ENCODE measurements at places on chromosomes 13 and 19.
A peak's percentile ranks its signal among the peaks of the same experiment; 100 is the strongest.

GRCh38 chr13:98858191-98858590 lies 105.7 kb upstream of the SLC15A1 start:
- DNase-seq: no peak

DNA sequence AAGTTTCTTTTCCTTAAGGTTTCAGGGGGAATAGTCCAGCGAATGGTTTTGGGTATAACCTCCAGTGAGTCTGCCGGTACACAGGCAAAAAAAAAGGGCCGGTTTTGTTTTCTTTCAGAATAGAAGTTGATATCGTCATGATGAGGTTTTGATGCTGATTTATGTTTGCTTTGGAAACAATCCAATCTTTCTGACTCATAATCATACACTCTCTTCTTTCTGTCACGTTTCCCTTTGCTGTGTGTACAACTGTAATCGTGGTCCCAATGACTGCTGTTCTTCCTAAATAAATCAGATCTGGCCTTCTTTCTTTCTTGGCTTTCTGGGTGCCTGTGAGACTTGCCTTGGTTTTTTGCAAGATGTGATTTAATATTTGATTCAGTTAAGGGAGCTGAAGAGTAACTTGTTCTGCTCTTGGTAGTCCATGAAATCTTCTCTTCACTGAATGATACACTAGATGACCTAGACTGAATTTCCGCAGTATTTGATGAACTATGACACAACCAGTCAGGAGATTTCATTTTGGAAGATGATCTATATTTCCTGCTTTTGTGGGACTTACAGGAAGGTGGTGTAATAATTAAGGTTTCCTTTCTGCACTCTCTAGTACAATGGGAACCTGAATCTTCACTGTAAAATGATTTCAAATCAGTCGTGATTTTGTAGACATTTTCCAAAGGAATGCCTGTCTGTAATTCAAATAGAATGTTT lies 34.9 kb upstream of the METTL21C start:
- no peak for DNase-seq

- DNase-seq: no peak
Observed at GRCh38 chr13:33742321-33742720, 75.6 kb upstream of the RFC3 start.

DNA sequence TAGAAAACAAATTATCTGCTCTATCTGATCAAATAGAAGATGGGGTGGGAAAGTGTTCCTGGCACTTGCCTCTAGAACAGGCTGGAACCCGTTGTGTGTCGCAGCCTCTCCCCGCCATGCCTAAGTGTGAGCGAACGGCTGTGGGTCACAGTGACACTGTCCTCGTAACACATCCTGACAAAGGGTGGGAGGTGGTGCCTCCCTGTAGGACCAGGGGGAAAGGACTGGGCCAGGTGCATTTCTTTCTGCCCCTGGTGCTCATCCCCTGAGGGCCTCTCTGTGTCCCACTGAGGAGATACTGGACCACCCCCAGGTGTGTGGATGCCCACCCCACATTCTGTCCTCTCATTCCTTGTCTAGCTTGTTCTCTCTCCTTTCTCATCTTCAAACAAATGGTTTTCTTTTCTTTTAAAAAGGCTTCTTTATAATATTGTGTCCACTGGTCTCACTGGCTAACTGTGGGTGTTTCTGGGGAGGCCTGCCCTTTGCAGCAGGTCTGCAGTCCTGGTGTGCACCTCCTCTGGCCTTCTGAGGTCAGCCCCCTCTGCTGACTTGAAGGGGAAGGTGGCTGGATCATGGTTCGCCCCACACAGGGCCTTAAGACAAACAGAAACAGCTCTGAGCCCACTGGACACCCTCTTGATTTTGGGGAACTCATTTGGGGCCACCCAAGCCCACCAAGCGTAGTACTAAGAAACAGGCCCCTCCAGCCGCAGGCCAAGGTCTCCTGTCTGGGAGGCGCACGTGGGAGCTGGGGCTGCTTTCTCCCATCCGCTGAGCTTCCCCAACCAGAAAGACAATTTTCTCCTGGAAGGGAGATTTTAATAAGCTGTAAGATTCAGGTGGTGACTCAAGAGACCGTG lies 152.5 kb upstream of the SOX1 start:
- no peak for DNase-seq

- peak; percentile 70 for DNase-seq
Observed at GRCh38 chr19:11355160-11356073, at the start of gene PLPPR2. TSS of gene PLPPR2 (plus strand) at chr19:11355432. CDS start at chr19:11357674, 2,242 bp downstream.

GRCh38 chr13:109021558-109021957 lies 392.1 kb downstream of the MYO16 start:
- DNase-seq: no peak

- no peak for DNase-seq
Observed at GRCh38 chr19:19316082-19316481, 4.2 kb downstream of the SUGP1 start.

DNA sequence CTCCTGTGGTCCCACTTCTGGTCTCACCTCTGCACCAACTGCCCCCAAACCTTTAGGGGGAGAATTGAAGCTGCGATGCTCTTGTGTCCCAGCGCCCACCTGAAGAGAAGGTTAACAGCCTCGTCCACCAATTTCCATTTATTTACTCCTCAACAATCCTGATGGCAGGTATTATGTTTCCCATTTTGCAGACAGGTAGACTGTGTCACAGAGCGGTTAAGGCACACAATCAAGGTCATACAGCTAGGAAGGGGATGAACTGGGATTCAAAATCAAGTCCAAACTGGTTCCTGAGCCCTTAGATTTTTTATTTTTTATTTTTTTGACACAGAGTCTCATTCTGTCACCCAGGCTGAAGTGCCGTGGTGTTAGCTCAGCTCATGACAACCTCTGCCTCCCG lies 6.2 kb downstream of the DNASE2 start:
- no peak for DNase-seq

GRCh38 chr13:25037057-25037813 lies 58.7 kb upstream of the PABPC3 start:
- peak; percentile 49 for DNase-seq

- DNase-seq: no peak
Observed at GRCh38 chr19:7507884-7508283, 8.0 kb upstream of the ZNF358 start.

GRCh38 chr13:94342436-94343242 lies 136.8 kb downstream of the DCT start:
- DNase-seq: no peak

DNA sequence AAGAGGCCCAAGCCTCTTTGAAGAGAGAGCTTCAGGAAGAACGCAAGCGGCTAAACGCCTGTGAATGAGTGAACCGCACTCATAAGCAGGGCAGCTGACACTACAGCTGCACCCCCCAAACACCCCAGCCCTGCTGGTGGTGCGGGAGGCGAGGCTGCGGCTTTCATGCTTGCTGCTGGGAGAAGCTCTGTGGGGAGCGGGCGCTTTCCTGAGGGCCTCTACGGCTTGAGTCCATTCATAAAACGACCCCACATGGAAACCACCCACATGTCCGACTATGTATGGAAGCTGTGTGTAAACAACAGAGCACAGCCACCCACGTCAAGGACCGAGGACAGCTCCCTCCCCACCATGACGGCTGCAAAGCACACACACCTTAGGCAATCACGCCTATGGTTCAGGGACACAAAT lies 5.5 kb downstream of the AP3D1 start:
- DNase-seq: no peak

- DNase-seq: peak; percentile 38
Observed at GRCh38 chr19:2391118-2391725, 31.2 kb downstream of the TMPRSS9 start.

DNA sequence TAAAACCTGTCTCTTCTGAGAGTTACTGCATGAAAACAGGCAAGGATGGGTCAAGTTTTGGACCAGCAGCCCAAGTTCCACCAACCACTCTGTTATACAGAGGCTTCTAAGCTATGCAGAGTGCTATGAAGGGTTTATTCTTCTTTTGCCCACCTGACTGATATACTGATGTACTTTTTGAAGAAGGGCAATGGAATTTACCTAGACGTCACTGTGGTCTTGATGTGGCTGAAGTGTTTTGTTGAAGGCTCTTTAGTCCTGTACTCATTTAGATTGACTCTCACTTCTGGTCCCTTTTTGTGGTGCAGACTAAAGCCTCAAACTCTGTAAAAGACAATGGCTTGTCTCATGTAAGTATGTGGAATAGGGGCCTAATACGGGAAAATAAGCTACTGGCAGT lies 92.0 kb downstream of the DGKH start:
- DNase-seq: no peak

DNA sequence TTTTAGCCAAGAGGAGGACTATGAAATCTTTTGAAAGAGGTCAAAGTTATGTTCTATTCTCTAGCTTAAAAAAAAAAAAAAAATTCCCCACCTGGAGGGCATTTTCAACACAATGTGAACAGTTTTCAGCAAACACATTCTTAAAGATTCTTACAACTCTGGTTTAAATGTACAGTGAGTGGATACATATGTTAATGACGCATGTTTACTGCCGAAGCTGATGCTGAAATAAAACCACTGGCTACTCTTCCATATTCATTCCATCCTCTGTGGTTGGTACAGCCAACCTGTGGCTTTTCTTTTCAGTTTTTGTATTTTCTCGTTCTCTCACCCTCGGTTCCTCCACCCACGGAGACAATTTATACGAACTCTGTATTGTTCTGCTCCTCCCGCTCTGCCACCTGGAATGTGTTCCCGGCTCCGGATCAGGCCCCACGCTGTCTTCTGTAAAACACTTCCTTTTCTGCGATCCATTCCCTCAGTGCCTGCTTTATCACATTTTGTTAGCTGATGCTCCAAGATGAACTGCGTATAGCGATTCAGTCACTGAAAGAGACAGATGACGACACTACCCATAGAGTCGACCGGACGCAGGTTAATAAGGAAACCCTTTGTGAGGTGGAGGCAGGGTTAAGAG lies 466.4 kb upstream of the ARGLU1 start:
- no peak for DNase-seq

DNA sequence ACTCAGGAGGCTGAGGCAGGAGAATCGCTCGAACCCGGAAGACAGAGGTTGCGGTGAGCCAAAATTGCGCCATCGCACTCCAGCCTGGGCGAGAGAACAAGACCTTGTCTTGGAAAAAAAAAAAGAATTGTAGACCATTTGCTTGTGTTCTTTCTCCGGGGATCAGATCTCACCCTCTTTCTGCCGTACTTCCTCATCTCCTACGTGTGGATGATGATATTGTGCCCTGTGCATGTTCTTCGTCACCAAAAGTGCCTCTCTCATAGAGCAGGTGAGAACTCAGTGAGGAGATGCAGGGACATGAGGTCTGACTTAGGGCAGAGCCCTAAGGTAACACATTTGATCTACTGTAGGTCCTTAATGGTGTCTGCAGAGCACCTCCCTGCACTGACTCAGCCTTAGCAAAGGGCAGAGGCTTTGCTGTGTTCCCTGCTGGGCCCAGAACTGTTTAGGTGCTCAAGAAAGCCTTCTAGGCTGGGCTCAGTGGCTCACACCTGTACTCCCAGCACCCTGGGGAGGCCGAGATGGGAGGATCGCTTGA lies 1.3 kb downstream of the APOC2 start:
- DNase-seq: no peak

- peak; percentile 29 for DNase-seq
Observed at GRCh38 chr19:43504426-43505185, at the start of gene PHLDB3. TSS of gene PHLDB3 (minus strand) at chr19:43504746. CDS start at chr19:43504118, 628 bp downstream.

GRCh38 chr19:55284405-55285058 lies 735 bp downstream of the BRSK1 start:
- DNase-seq: no peak

- DNase-seq: no peak
Observed at GRCh38 chr13:24625870-24626849, 54.0 kb upstream of the ATP12A start.

- no peak for DNase-seq
Observed at GRCh38 chr19:41265395-41266153, 1.4 kb downstream of the HNRNPUL1 start.

GRCh38 chr13:22018836-22019210 lies 347.9 kb downstream of the FGF9 start:
- DNase-seq: no peak

DNA sequence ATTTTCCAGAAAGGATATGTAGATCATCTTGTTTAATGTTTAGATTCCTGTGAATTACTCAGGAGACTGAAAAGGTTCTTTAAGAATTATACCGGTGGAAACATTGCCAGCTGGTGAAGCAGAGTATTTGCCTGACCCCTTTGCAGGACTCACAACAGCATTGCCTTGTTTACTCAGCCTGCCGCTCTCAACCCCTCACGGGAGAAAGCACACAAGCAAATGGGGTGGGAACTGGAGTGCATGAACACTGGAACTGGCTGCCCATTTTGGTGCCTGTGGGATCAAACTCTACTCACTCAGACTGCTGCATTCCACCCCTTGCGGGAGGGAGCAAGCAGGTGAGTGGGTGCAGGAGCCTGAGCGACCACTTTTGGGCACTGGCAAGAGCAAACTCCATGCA lies 804.7 kb upstream of the SLITRK1 start:
- DNase-seq: no peak

- DNase-seq: no peak
Observed at GRCh38 chr13:51760592-51760991, 43.4 kb downstream of the DHRS12 start.

- DNase-seq: no peak
Observed at GRCh38 chr19:53518716-53519115, 19.2 kb upstream of the ZNF331 start.

- no peak for DNase-seq
Observed at GRCh38 chr13:103386341-103386740, 320.1 kb upstream of the SLC10A2 start.
